ENCODE measurements at places on chromosomes 4 and X.

- DNase-seq: no peak
These were observed 407.1 kb downstream of the HNRNPD start for GRCh38 chr4:81966676-81967075.

DNA sequence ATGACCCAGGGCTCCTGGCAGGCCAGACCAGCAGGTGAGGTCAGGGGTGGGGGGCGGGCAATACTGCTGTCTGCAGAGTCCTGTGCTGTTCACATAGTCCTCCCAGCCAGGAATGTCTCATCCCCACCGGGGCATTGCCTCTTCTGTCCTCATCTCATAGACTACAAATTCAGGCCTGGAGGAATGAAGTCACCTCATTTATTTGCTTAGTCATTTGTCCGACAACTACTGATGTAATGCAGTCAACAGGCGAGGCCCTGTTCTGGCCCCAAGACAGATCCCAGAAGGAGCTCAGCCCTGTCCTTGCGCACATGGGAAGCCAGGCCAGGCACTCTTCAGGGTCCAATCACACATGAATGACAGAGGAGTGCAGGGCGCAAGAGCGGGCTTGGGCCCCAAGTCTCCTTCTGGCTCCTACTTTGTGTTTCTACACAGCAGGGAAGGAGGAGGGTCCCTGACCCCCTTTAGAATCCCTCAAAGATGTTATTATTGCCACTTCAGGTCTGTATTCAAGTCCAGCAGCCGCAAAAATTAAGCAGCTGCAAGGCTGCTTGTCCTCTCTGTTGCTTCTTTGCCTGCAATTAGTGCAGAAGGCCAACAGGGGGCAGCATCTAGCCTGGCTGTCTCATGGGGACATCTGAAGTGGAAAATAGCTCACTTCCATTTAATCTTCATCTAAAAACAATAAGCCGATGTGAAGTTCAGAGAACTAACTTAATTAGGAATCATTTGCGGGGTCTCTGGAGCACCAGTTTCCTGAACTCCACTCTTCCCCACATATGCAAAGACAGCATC lies 15.2 kb upstream of the HMX1 start:
- DNase-seq: no peak

DNA sequence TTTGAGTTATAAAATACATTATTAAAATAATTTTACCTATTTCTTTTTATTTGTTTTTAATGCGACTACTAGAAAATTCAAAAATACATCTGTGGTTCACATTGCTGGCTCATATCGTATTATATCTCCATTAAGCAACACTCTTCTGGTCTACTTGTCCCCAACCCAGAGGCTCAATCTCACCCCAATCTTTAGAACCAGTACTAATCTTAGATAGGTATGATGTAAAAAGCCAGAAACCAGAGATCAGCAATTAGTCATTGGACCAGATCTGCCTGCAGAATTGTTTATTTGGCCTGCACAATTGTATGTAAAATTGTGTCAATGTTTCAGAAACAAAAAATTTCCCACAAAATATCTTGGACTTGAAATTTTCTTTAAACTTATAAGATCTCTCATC lies 155.5 kb upstream of the BMP3 start:
- no peak for DNase-seq

- DNase-seq: no peak
These were observed 569 bp downstream of the ARFIP1 start for GRCh38 chr4:152780267-152780778.

DNA sequence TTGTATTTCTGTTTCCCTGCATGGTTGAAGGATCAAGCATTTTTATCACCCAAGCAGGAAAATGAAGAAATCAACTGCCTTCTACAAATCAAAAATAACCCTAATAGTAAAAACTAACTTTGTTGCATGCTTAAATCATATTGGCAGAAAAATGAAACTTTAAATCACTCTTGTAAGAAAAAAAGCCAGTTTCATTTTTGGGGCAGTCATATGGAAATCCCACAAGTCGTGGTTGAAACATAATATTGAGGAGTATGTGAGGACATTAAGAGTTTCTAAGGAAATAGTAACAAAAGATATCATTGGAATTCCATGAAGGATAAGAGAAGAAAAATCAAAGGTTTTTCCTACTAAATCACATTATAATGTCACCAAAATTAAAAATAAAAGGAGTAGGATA lies 8.4 kb downstream of the TEC start:
- DNase-seq: no peak

- DNase-seq: no peak
These were observed 66.0 kb downstream of the FHDC1 start for GRCh38 chr4:153002110-153002509.

- no peak for DNase-seq
These were observed 68.7 kb downstream of the ENPP6 start for GRCh38 chr4:184148738-184149637.

DNA sequence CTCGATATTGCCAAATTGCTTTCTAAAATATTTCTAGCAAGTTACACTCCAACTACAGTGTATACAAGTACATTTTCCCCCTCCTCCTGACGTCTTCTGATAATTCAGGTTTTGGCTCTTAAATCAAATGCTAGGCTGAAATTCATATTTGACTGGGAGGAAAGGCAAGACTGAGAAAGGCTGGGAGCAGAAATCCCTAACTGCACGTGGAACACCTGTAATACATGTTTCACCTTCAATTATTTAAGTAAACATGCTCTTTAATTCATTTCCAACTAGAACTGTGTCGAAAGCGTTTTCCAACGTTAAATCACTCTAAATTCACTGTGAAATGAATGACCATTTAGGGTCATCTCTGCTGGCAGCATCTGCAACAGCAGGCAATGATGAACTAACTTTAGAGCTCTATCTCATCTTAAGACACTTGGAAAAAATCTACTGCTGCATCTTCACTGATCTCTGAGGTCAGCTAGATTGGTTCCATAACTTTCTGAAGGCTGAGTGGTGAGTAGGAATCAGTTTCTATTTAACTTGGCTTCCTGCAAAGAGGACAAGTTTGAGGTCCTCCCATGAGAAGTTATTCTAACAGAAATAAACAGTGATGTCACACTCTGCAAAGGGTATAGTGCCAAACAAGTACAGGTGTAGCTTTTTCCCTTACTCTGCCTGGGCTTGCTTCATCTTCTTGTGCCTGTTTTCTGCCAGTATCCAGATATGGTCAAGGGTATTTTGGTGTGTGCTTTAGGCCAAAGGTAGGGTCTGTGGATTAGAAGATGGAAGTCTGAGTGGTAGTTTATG lies 144.3 kb upstream of the PAK3 start:
- DNase-seq: no peak

- no peak for DNase-seq
These were observed 175.2 kb downstream of the BEND2 start for GRCh38 chrX:18045436-18045835.

DNA sequence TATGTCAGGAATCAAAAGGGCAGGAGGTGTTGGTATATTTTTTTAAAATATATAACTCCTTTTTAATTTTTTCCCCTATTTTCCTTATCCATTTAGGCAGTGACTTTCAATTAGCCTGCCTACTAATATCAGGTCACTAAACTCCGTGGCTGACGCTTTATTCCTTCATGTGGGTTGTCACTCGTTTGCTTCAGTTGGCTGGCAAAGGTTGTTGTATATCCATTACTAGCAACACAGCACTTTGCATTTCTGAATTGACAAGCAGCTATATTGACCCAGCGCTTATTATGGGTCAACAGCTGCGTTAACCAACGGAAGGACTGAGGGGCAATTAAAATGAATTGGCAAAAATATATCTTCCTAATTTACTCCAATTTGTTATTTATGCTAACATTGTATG lies 87.7 kb downstream of the ARX start:
- no peak for DNase-seq

- DNase-seq: no peak
These were observed 91.4 kb downstream of the BCOR start for GRCh38 chrX:40006106-40007017.

DNA sequence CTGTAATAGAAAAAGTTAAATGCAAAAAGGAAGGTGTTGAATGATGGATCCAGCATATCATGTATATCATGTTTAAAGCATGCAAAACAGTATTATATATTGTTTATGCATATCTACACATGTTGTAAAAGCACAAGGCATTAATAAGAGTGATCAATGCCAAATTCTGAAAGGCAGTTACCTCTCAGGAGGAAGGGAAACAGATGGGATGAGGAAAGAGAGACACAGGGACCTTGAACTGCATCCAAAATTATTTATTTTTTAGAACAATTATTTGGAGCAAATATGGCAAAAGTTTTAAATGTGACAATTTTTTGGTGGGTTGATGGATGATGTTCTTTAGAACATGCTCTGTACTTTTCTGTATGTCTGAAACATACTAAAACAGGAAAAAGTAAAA lies 193.4 kb downstream of the CLCN4 start:
- DNase-seq: no peak

GRCh38 chr4:7237873-7238272 lies 45.5 kb downstream of the SORCS2 start:
- no peak for DNase-seq

- no peak for DNase-seq
These were observed 21.9 kb downstream of the CCKAR start for GRCh38 chr4:26468283-26468949.

- no peak for DNase-seq
These were observed 73.0 kb upstream of the NR3C2 start for GRCh38 chr4:148515248-148515647.

DNA sequence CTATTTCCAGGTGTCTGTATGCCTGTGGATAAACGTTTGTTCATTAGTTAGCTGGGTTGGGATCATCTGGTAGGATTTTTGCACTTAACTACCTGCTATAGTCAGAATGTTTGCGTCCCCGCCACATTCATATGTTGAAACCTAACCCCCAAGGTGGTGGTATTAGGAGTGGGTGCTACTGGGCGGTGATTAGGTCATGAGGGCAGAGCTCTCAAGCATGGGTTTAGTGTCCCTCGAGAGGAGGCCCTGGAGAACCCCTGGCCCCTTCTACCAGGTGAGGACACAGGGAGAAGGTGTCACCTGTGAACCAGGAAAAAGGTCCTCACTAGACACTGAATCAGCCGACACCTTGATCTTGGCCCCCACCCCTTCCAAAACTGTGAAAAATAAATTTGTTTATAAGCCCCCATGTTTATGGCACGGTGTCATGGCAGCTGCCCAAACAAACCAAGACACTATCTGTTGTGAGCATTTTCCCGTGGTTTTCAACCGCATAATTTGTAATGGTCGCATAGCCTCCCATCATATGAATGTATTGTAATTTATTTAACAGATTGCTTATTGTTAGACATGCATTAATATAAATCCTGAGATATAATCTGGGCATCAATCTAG lies 92.7 kb upstream of the TRIM2 start:
- no peak for DNase-seq

- no peak for DNase-seq
These were observed 20.0 kb upstream of the CAMK2D start for GRCh38 chr4:113781439-113782040.

DNA sequence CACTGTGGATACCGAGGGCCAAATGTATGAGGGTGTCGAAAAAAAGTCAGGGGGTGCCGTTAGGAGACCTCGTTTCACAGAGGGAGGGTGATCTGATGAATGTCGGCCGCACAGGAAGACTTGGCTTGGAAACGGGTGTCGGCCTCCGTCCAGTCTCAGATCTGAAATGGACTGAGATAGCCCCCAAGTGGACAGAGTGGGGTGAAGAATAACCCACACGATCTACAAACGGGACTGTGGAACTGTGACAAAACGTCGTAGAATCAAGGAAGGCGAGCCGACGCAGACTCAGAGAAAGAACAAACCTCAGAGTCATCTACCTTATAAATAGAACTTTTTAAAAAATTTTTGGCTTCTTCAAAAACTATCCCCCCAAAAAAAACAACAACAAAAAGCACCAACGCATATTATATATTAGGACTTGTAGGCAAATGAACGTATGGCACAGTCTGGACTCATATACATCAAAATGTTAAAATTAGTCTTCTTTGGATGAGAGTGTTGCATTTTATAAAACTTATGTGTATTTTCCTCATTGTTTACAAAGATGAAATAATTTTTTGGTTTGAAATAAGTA lies 63.8 kb upstream of the IRF2 start:
- peak; percentile 58 for DNase-seq

DNA sequence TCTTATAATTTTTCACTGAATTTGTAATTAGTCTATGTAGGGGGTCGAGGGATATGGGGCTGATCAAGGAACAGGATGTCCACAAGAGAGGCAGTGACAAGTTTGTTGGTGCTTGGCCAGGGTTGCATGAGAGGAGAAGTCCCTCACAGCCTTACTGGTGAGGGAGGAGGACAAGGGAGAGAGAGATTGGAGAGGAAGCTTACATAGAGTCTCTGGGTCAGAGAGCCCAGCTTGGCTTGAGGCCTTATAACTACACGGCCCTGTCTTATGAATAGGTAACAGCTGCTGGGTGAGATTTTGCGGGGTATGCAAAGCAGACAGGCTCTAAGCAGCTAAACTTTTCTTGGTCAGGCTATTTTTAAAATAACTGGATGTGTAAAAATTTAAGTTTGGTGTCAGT lies 37.9 kb upstream of the OTUD4 start:
- DNase-seq: no peak

- DNase-seq: no peak
These were observed 301.6 kb downstream of the ARHGAP24 start for GRCh38 chr4:85776579-85776978.

GRCh38 chrX:80816051-80816450 lies 6.4 kb upstream of the BRWD3 start:
- no peak for DNase-seq

DNA sequence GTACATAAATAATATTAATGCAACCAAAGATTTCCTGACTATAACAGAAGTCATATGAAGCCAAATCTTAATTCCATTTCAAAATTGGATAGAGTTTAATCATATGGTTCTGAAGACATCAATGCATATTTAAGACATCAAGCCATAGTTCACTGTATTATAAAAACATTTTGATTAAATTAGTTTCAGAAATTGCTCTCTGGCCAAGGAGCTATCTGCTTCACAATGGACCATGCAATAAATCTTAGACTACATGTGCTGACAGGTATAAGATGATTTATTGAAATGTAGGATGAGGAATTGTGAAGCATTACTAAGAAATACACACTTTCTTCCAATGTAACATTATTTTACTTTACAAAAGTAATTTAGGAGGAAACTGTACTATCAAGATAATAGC lies 81.6 kb downstream of the MID1 start:
- no peak for DNase-seq

Data from CD4-positive, alpha-beta T cell (primary cell).